Stimulated activated CD8-positive, alpha-beta memory T cell treated with anti-CD3 and anti-CD28 coated beads, Interleukin-4, amount 100 ng/mL, for 4 hours (primary cell): ENCODE measurements at places on chromosomes 7 and 10.

GRCh38 chr10:88216976-88217375 is 353.6 kb downstream of the PTEN start:
- no peak for DNase-seq

- DNase-seq, result peak; percentile 12
Measured at GRCh38 chr10:49592726-49593563, 17.2 kb upstream of the SLC18A3 start.

GRCh38 chr7:64618785-64619456 is 47.0 kb upstream of the ZNF107 start:
- DNase-seq, result no peak

DNA sequence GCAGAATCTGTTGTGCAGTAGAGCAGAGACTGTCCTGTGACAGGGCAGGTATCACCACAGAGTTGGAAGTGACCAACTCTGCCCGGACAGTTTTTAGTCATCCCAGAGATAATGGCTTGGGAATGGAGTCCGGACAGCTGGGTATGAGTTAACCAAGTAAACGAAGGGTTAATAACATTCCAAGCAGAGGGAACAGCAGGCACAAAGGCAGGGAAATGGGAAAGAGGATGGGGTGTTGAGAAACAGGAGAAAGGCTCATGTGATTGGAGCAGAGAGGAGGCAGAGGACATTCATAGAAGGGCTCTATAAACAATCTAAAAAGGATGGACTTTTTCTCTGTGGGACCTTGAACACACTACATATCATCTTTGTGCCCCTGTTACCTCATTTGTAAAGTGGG is 132.2 kb upstream of the YAE1 start:
- no peak for DNase-seq

GRCh38 chr7:133560900-133561299 is 308.0 kb downstream of the EXOC4 start:
- DNase-seq, result no peak
